SJCRH30 (cell line): ENCODE measurements at places on chromosomes 13 and 19.

- no peak for DNase-seq
Observed at GRCh38 chr19:5793188-5793587, 2.2 kb upstream of the DUS3L start.

DNA sequence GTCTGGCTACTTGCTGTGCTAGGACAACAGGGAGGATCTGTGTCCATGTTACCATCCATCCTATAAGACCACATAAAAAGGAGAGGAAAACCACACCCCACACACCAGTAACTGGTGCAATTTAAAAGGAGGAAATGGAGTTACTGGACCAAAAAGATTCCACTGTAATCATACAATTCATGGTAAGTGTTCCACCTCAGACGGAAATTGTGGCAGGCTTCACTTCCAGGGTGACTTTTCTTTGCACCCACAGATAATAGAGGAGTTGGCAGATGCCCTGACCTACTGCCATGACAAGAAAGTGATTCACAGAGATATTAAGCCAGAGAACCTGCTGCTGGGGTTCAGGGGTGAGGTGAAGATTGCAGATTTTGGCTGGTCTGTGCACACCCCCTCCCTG, 2.4 kb downstream of the AURKC start:
- DNase-seq: no peak

GRCh38 chr19:4640247-4641000, 1.1 kb downstream of the TNFAIP8L1 start:
- DNase-seq: no peak

DNA sequence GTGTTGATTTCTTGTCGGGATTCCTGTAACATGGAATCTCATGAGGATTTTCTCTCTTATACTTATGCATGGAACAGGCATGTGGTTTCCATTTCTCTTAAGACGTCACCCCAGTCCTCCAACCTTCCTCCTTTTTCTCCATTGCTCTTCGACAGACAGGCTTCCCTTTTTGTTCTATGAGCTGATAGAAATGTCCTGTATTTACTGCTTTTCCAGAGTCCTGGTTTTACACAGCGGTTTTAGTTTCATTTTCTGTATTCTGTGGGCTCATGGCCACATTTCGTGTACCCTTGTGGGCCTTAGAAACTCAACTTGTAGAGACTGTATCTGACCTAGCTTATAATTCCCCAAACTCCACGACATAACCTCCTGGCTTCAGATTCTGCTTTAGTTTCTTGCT, 113.1 kb downstream of the PAN3 start:
- no peak for DNase-seq

GRCh38 chr19:18704971-18705370, 21.5 kb downstream of the CRTC1 start:
- DNase-seq: no peak

DNA sequence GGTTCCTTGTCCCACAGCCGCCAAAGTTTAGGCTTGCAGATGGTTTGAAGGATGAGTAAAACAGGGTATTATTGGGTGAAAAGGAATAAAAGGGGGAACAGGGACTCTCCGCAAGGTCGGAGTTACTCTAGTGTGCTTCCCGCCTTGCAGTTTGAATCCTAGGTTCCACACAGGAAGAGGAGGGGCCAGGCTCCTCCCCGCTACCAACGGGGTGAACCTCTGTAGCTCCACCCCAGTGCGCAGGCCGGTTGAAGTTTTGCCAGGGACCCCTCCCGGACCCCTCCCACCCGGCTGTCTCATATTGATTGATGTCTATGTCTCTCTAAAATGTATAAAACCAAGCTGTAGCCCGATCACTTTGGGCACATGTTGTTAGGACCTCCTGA, 11.6 kb upstream of the GTF2F2 start:
- peak; percentile 33 for DNase-seq

- peak; percentile 18 for DNase-seq
Observed at GRCh38 chr19:51079481-51080110, 3.1 kb downstream of the KLK14 start.

GRCh38 chr13:26463848-26464247, 93.6 kb upstream of the WASF3 start:
- no peak for DNase-seq

- no peak for DNase-seq
Observed at GRCh38 chr19:2602391-2603181, 99.9 kb downstream of the GNG7 start.

GRCh38 chr19:54030895-54031586, 32.7 kb downstream of the VSTM1 start:
- DNase-seq: peak; percentile 31

- DNase-seq: no peak
Observed at GRCh38 chr13:38262211-38262610, 87.4 kb upstream of the UFM1 start.

DNA sequence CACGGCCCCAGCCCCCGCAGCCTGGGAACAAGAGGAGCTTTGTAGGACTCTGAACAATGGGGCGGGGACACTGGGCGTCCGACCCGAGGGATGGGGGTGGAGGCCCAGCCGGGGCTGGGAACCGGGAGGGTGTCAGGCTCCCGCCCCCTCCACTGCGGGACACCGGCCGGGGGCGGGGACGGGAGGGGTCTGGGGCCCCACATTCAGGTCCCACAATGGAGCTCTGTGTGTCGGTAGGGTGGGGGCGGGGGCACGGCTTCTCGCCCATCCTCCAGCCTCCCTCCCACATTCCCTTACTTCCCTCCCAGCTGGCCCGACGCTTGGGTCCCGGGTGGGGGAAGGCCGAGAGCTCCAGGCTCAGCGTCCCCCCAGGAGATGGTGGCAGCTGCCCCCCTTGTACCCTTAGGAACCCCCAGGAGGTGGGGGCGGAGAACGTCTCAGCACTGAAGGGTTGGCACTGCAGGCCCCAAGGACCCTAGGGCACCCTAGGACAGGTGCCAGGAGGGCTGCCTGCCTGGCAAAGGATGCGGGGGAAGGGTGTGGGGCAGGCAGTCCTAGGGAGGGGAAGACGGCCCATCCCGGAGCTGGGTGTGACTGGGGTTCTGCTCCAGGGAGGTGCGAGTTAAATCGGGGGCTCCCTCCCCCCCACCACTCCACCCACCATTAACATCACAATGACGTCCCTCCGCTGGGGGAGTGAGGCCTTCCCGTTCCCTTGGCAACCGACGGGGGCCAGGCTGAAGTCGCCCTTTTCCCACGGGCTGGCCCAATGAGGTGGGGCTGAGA, 5.3 kb downstream of the TTYH1 start:
- no peak for DNase-seq

DNA sequence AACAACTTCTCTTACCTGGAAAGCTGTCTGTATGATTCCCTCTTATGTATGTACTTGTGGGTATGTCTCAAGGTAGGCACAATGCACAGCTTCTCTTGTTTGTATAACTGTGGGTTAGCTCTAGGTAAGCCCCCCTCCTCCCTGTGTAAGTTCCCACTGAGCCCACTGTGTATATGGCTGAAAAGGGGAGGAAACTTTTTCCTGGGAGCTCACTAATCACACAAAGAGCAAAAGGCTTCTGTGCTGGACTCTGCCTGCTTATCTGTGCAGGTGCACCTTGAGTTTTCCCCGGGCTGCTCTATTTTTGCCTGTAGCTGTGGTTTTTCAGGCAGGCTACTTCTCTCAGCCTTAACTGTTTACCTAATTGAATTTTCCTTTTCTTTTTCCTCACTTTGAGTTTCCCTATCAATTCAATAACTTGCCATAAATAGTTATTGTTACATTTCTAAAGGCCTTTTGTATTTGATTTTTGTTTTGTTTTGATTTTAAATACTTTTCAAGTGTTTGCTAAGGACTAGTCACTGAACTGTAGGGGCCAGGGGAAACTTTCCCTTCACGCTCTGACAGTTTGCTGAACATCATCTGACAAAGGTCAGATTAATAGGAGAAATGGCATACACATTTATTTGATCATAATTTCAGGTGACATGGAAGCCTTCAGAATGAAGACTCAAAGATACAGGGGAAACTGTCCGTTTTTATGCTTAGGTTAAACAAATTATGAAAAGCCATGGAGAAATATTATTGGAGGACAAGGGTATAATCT, 423.5 kb upstream of the ATXN8OS start:
- no peak for DNase-seq

DNA sequence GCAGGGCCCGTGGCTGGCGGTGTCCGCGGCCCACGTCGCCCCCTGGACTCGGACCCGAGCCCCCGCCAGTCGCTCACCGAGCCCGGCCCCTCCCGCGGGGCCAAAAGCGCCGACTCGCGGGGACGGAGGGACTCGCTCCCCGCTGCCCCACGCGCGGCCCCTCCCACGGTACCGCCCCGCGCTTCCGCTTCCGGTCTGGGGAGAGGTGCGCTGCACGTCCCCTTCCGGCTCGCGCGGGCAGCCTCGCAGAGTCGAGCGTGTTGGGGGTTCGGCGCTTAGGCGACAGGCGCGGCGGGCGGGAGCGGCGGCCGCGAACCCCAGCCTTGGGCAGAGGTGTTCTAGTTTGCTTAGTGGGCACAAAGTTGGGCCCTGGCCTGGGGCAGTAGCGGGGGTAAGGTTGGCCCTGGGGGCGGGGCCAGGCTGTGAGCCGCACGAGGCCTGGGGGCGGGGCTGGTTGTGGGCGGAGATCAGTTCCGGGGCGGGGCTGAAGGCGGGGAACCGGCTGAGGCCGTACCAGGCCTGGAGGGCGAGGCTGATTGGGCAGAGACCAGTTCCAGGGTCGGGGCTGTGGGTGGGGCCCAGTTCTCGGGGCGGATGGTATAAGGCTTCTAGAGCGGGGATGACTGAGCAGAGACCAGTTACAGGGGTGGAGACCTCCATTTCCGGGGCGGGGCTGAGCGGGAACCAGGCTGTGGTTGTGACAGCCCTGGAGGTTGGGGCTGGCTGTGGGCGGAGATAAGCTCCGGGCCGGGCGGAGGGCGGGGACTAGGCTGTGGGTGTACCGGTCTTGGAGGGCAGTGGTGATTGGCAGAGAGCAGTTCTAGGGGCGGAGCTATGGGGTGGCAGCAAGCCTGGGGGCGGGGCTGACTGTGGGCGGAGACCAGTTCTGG, at the start of the genes MBD3L1 and ZNF558:
Gene MBD3L1 (plus strand): TSS at position 246 of the 890 bp plus-strand sequence. CDS start 10,302 bp downstream, outside the sequence.
Gene ZNF558 (minus strand): TSS at position 173 of the 890 bp plus-strand sequence. CDS start 9,645 bp downstream, outside the sequence.
- peak; percentile 99 for DNase-seq

- DNase-seq: peak; percentile 90
Observed at GRCh38 chr19:43901395-43902390, 33.4 kb downstream of the ZNF45 start.

GRCh38 chr13:78121459-78122348, 203.1 kb upstream of the EDNRB start:
- DNase-seq: peak; percentile 37

GRCh38 chr19:33818411-33818810, 21.7 kb downstream of the KCTD15 start:
- DNase-seq: no peak

- DNase-seq: no peak
Observed at GRCh38 chr19:42246922-42247639, 4.7 kb upstream of the GSK3A start.

- no peak for DNase-seq
Observed at GRCh38 chr19:35253316-35254286, 4.8 kb downstream of the LSR start.

GRCh38 chr19:6740589-6741343, 1.3 kb downstream of the TRIP10 start:
- DNase-seq: peak; percentile 84

GRCh38 chr13:93788456-93788855, 561.8 kb downstream of the GPC6 start:
- no peak for DNase-seq

GRCh38 chr13:49245101-49245500, 2.6 kb upstream of the CDADC1 start:
- DNase-seq: no peak

GRCh38 chr13:71219698-71220415, 647.1 kb downstream of the DACH1 start:
- DNase-seq: no peak

GRCh38 chr13:64778002-64778401, 2452.1 kb downstream of the PCDH9 start:
- no peak for DNase-seq

DNA sequence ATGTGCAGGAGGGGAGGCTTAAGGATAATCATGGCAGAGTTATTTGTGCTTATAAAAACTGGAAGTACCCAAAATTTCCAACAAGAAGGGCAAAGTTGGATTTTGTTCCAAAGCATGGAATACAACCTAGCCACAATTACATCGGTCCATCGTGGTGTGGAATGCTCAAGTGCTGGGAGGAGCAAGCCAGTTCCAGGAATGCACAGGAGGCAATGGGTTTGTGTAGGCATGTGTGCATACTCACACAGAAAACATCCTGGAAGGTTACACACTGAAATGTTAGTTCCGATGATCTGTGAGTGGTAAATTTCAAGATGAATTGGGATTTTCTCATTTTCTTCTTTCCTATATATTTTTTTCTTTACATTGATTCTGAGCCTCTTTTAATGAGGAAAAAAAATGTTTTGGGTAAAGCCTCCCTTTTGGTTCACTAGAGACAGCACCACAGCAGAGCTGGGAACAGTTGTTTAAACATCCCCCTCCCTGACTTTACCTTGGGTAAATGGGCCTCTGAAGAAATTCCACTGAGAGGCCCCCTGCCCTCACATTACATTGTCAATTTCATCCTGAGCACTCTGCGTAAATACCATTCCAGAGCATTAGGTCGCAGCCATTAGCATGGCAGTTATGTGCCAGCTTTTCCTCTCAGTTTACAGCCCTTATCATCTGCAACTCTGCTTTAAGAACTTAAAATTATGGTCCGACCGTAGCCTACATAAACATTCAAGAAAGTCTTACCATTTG, 122.0 kb downstream of the UQCRFS1 start:
- DNase-seq: no peak

- no peak for DNase-seq
Observed at GRCh38 chr13:63651394-63651793, 2235.7 kb upstream of the PCDH20 start.
